MCF 10A (cell line): ENCODE measurements at places on chromosomes 3 and 15. TPM values are rescaled to one million over a fixed set of nuclear protein-coding genes. Genes with fewer than 3 reads are reported as not detected.
A peak's percentile ranks its signal among the peaks of the same experiment; 100 is the strongest.

The SOX2 gene
- total RNA-seq, result not detected in 2 replicates

DNA sequence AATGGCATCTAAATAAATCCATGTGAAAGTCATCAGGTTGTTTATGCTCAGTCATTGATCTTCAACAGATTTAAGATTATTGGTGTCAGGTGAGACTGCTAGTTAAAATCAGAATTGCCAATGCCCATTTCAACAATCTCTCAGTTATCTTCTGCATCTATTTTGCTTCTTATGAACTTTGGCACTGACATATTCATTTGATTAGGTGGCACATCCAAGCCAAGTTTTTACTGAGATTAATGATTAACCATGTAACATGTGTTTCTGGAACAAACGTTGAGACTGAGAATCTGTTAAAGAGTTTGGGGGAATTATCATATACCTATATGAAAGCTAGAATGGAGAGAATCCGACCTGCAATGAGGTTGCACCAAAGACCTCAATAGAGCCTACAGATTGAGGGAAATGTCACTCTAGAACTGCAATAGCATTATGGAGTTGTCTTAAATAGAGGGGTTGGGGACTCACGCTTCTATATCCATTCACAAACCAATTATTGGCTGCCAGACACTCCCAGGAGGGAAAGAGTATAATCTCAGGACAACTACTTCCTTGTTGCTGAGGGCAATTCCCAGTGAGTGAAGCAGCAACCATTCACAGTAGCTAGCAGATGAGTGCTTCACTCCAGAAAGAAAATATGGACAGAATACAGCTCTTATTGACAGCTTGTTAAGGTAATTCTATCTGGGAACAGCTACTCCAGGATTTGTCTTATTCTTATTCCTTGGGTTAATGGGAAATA is 891.3 kb downstream of the SQOR start:
- no peak for DNase-seq

- no peak for DNase-seq
Measured at GRCh38 chr15:42338500-42338899, 20.8 kb upstream of the CAPN3 start.

DNA sequence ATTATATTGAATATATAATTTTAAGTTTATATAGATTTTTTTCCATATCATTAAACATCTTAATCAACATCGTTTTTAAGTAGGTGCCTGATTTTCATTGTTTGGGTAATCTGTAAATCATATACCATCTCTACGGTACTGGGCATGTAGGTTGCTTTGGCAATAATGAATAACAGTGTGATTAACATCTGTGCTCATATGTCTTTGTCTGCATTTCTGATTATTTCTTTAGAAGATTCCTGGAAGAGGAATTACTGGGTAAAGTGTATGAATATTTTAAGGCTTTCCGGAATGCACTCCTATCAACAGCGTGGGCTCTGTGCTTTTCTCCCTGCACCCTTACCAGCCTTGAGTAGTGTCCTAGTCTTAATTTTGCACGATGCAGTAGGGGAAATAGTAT is 119.8 kb upstream of the LIPC start:
- no peak for DNase-seq

GRCh38 chr3:69811452-69812401 is 72.5 kb downstream of the MITF start:
- no peak for DNase-seq

GRCh38 chr15:63487076-63487757 is 17.2 kb upstream of the USP3 start:
- peak; percentile 81 for DNase-seq

DNA sequence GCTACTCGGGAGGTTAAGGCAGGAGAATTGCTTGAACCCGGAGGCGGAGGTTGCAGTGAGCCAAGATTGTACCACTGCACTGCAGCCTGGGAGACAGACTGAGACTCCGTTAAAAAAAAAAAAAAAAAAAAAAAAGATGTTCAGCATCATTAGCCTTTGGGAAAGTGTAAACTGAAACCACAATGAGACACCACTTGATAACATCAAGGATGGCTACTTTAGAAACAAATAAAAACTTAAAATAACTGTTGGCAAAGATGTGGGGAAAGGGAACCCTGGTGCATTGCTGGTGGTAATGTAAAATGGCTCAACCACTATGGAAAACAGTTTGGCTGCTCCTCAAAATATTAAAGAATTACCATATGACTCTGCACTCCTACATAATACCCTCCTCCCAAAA is 1.9 kb downstream of the LEO1 start:
- DNase-seq, result peak; percentile 16
